ENCODE measurements at places on chromosomes 3 and 15. TPM values are rescaled to one million over a fixed set of nuclear protein-coding genes. Genes with fewer than 3 reads are reported as not detected.

GRCh38 chr15:59347915-59348314 is 24.8 kb downstream of the MYO1E start:
- no peak for DNase-seq

- DNase-seq = no peak
These were observed 700 bp upstream of the BLM start for GRCh38 chr15:90716317-90716975.

GRCh38 chr15:98123834-98124233 is 163.3 kb downstream of the ARRDC4 start:
- no peak for DNase-seq

The TEX55 gene
- not detected for total RNA-seq

- no peak for DNase-seq
These were observed 109.7 kb upstream of the HACD2 start for GRCh38 chr3:123694366-123695087.

The GAP43 gene
- not detected for total RNA-seq

DNA sequence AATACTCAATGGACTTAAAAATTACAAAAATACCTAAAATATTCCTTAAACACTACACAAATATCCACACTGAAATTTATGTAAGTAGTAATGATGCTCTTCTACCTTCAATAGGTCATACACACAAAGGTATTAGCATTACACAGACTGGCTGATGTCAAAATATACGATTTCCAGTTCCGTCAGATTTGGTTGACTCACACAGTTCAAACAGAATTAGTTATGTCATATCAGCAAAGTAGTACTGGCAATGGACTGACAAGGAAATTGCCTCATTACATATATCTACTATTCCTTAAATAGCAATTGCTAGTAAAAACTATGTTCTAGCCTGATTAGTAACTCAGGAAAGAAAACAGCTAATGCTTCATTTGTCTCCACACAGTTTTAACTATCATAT is 70.8 kb downstream of the ADAM10 start:
- DNase-seq = no peak

DNA sequence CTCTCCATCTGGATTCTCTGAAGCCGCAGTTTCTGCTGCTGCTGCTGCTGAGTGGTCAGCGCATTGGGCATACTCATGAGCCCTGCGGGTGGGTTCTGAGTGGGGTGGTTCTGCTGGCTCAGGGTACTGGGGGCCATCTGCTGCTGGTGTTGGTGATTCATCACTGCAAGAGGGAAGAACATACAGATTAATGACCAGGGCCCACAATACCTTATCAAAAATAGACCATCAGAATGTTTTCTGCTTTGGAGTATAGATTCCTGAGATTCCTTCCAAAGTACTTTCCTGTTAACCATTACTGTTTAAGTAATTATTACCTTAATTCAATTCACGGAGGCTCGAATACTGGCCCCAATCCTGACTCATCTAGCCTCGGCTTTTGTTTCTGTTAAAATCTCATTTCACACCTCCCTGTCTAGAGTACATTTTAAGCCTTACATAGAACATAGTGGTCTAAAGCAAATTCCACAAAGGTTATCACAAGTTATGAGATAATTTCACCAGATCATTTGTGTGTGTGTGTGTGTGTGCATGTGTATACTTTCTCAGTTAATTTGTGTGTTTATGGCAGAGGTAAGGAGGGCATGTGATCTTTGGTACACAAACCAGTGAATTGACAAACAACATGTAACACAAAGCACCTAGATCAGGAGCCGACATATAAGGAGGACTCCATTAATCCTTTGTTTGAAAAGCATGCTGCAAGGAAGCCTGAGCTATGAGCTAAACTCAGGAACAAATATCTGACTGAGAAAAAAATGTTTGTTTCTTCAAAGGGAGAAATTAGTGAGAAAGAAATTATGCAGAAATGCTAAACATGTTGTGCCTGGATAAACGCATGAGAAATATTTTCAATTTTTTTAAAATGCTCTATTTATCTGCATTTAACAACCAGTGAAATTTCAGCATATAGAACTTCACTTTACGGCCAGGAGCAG is 68.1 kb downstream of the TM4SF4 start:
- DNase-seq = no peak

DNA sequence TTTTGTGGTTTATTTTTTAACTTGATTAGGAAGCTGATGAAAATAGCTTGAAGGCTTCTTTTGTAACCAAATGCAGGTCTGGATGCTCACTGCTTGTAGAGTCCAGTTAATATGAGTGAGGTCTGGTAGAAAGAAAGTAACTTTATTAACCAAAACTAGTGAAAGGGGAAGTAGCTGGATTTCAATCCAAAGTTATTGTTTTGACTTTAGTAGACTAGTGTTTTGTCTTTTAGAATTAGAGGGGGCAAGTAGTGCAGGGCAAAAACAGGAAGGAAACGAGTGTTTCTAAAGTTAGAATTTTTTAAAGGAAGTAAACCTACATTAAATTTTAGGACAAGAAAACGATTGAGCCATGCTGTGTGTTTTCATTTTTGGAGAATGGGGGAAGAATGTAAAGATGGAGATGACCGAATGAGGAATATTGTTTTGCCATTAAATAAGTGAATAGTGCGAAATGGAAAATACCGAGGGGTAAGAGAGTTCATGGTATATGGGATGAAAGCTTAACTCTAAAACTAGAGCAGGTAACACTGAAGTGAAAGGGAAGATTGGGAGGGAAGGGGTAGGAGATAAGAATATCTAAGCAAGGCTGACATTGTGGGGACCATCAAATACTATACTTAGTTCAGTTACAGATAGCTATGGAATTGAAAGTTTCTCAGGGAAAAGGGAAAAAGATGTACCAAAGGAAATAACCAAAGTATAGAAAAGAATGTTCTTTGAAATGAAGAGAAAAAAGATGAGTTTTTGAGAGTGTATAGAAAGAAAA is 40.0 kb downstream of the USP3 start:
- DNase-seq = no peak

The POPDC2 gene
- total RNA-seq = 4.8 TPM

GRCh38 chr3:56796202-56796601 is 5.5 kb downstream of the ARHGEF3 start:
- no peak for DNase-seq

- no peak for DNase-seq
These were observed 92.3 kb downstream of the SLC9A9 start for GRCh38 chr3:143755978-143756377.

The TMIE gene
- 0.34 TPM for total RNA-seq

The ATP13A5 gene
- total RNA-seq = not detected

All from activated CD8-positive, alpha-beta T cell treated with anti-CD3 and anti-CD28 coated beads, Interleukin-2, amount 10 ng/mL, durations not matched to agents 7 days and 5 days (primary cell).